ENCODE measurements at places on chromosomes 5 and 9.

DNA sequence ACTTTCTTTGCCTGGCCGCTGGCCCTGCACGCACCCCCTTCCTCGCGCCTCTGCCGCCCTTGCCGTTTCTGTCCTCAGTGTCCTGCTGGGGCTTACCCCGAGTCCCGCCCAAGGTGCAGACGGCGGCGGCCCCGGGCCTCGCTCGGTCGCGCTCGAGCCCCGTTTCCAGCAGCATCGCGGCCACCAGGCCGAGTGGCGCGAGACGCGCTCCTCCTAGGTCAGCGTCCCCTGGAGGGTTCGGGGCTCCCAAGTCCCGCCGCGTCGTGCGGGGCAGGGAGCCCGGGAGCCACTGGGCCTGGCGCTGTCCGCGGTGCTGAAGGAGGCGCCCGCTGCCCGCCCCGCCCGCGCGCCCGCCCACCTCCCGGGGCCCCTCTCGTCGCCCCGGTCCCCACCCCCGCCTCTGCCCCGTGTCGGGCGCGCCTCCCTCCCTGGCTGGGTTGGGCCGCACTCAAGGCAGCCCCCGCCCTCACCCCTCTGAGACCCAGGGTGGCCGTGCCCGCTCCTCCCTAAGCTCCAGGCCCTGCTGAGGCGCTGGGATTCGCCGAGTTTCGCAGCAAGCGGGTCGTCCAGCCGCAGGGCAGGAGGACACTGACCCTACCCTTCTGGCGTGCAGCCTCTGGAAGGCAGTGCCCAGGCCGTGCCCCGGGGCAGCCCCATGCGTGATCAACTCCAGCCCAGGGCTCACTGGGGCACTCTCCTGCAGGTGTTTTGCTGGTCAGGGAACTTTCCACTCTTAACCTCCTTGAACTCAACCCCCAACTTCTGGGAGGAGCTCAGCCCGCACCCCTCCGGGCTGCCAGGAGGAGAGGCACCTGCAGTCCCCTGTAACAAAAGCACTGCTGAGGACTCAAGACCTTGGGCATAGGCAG is at the start of gene LHX3:
Gene LHX3, minus strand, starts transcription at position 291 of the 869 bp plus-strand sequence. Its CDS starts 116 bp downstream, at position 175.
- DNase-seq, result no peak

GRCh38 chr9:110213413-110214044 is 5.6 kb upstream of the C9orf152 start:
- no peak for DNase-seq

GRCh38 chr9:123508048-123508447 is 152.1 kb downstream of the CRB2 start:
- no peak for DNase-seq

- DNase-seq, result no peak
Observed at GRCh38 chr9:81427870-81428269, 261.5 kb downstream of the TLE1 start.

DNA sequence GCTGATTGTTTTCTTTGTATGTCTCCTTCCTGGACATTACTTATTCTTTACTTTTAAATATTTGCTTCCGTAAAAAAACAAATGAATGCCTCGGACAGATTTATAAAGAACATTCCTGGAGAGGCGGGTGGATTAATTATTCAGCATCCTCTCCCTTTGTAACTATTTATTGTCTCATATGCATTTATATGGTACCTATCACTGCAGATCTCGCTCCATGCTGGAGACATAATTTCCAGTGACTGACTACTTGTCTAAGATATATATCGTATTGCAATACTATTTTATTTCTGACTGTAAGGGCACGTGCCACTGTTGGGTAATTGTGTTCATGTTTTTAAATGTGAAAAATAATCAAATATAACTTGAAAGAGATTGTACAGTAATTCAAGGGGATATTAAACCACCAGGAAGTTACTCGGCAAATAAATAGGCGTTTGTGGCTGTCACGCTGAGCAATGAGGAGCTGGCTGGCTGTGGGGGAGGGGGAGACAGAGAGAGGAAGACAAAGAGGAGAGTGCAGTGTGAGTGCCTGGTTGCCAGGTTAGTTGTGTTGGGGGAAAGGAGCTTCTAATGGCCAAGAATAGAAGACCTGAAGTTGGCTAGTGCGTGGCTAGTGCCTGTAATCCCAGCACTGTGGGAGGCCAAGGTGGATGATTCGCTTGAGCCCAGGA is 131.8 kb upstream of the GABRP start:
- DNase-seq, result no peak

- DNase-seq, result no peak
Observed at GRCh38 chr5:3103262-3103811, 351.9 kb upstream of the IRX2 start.

DNA sequence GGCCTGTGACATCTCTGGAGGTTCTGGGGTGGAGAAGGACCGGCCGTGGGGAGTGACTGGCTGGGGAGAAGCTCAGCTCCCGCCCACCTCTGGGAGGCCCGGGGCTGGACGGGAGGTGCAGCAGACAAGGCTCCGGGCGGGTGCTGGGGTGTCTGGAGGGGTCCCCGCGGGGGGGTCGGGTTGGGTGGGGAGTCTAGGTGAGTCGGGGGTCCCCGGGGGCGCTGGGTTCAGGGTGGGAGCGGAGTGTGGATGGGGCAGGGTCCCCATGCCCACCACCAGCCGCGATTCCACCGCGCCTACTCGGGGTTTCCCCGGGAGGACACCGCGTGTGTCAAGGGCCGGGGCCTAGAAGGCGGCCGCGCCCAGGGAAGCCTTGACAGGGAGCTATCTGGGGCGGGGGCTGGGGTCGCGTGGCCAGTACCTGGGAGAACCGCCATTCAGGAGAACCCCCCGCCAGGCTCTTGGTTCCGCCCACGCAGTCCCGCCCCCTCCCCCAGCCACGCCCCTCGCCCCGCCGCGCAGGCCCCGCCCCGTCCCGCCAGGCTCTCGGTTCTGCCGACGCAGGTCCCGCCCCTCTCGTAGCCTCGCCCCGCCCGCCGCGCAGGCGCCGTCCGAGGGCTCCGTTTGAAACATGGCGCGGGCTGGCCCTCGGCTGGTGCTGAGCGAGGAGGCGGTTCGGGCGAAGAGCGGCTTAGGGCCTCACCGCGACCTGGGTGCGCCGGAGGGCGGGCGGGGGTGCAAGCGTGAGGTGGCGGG is at the start of gene CEP72:
Gene CEP72, plus strand, starts transcription at position 610 of the 756 bp plus-strand sequence. Its CDS starts 22 bp downstream, at position 632.
- peak; percentile 78 for DNase-seq

All from NCI-H1694 (cell line).